Activated T-cell treated with anti-CD3 and anti-CD28 coated beads, Interleukin-2, amount 50 U/mL, for 48 hours (primary cell): ENCODE measurements at places on chromosomes 1 and 21.

GRCh38 chr21:18350216-18350615 is 53.4 kb downstream of the TMPRSS15 start:
- DNase-seq = no peak

DNA sequence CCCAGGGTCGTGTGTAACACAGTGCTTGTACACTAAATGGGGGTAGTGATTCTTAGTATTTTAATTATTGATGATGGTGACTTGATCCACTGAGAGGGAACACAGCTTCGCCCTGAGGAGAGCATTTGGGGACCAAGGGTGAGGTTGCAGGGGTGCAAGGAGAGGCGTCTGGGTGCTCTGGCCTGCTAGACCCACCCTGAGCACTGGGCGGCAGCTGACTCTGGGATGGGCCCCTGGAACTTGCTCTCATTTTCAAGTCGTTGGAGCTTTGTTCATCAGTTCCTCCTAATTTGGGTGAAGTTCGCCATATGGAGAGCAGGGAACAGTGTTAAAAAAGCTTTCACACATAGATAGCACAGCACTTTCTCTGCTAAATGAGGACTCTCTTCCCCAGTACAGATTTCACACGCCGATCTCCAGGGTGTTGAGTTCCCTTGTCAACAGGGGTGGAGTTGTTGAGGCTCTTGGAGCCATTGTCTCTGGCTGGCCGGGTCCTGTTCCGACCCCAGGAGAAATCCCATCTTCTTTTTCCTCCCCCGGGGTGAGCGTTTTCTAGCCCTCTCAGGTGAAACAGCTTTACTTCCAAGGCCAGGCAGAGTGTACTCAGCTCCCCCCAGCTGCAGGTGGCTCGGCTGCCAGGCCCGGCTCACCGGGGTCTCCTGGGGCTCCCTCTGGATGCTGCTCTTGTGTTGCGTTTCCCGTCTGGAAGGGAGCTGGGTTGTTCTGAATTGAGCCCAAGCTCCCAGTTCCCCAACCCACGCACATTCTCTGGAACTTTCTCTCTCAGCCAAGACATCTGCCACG is 367.4 kb downstream of the RPS6KC1 start:
- DNase-seq = no peak

DNA sequence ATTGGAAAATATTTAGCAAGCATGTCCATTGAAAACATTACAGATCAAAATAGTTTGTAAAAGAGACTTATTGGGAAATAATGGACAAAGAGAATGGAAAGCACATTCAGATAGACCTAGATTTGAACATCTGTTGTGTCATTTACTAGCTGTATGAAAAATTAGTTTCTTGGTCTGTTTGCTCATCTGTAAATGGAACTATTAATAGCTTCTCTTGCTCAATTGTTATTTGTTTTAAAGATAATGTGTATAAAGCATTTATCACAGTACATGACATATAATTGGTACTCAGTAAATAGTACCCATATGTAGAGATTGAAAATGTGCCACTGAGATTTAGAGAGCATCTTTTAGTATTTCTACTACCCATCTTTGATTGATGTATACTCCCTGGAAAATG is 25.9 kb downstream of the RPAP2 start:
- no peak for DNase-seq

DNA sequence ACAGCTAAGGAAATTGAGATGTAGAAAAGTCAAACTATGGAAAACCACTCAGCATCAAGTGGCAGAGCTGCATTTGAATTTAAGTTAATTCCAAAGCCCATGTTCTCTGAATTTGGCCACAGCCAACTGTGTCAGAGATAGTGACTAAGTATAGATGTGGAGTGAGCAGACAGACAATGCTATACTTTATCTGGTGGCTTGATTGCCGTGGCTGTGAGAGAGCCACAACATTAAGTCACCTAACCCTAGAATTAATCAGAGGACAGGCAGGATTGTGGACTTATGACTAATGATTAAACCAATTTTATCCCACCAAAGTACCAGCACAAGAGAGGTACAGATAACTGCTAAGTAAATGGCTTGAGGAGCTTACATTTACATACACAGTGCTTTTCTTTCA is 209.8 kb downstream of the TPR start:
- DNase-seq = no peak

GRCh38 chr1:20732588-20733359 is at the start of gene SH2D5:
SH2D5 (minus strand) TSS chr1:20732703; CDS start chr1:20728044, 4,659 bp downstream.
- peak; percentile 82 for DNase-seq

DNA sequence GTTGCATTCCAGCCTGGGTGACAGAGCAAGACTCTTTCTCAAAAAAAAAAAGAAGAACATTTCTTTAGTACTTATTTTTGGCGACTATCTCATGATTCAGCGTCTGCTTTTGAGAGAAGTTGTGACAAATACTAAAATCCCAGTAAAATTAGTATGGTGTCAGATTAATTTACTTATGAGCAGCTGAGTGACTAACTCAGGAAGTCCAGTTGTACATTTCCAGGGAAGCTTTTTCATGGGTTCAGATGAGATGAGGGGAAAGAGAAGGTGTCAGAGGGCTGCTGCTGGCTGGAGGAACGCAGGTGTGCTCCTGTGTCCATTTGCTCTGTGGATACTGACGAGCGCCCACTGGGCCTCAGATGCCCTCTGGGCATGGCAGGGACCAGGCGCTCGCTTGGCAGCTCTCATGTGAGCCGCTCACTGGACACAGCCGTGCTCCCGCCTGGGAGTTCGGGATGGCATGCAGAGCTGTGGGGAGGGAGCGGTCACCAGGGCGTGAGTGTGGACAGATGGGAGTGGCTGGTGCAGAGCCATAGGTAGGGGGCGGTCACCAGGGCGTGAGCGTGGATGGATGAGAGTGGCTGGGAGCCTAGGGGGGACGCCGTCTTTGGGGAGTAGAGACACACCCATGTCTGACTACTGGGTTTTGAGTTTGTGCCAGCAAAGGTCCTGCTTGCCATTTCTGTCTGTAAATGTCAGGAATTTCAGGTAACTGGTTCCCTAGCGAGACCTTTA is 55.0 kb downstream of the ADARB1 start:
- DNase-seq = no peak

DNA sequence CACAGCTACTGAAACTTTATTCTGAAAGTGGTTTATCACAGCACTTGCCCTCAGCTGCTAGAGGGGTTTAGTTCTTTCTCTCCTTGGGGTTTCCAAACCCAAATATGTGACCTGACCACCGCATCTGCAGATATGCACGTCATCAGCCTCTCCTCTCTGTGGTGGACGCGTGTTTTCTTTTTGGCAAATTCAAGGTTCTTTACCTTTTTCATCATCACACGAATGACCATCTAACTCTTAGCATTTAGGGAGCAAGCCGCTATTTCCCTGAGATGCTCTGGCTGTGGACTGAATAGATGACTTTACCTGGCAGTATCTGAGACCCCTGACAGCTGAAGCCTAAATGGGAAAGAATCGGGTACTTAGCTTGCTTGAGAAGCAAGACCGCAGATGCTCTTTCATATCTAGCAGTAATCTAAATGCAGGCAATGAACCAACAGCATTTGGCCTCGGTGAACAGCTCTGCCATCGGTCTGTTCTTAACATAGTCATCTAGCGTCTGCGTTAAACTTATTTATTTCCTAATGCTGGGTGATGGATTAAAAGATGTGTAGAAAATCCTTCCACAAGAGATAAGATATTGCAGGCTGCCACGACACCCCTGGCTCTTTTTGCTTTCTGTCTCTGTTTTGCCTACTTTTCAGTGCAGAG is 463.4 kb downstream of the CAMTA1 start:
- no peak for DNase-seq

DNA sequence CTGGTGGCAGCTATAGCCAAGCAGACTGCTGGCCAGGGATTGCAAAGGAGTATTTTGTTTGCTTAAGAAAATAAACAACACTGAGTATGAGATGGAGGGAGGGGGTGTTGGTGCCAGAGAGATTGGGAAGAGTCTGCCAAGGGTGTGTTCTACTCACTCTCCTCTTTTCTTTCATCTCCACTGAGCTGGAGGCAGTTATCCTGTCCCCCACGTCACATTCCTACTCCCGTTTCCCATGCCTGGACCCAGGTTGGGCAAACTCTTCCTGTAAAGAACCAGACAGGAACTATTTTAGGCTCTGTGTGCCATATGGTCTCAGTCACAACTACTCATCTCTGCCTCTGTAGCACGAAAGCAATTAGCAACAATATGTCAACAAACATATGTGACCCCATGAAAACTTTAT is 1.4 kb upstream of the IL24 start:
- no peak for DNase-seq

DNA sequence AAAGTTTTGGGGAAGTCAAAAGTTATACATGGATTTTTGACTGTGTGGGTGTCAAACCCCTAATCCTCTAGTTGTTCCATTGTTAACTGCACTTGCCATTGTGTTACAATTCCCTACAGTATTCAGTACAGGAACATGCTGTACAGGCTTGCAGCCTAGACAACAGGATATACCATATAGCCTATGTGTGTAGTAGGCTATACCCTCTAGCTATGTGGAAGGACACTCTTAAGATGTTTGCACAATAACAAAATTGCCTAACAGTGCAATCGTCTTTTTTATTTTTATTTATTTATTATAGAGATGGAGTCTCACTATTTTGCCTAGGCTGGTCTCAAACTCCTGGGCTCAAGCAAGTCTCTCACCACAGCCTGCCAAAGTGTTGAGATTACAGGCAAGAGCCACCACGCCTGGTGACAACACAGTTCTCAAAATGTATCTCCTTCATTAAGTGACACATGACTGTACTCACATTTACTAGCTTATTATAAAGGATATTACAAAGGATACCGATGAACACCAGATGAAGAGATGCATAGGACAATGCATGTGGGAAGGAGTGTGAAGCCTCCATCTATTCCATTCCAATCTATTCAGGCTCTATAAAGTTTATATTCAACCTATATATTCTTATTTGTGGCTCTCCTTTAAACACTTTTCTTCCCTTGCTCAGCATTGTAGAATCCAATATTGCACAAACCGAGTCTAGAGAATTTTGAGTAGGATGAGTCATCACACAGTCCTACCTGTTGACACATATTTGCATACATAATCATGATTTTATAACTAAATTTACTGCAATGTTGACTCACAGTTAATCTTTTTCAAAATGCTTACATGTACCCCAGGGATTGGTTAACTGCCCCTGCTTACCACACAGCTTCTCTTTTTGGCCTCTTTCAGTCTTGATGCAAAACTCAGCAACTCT is 28.4 kb upstream of the CEP350 start:
- DNase-seq = no peak

DNA sequence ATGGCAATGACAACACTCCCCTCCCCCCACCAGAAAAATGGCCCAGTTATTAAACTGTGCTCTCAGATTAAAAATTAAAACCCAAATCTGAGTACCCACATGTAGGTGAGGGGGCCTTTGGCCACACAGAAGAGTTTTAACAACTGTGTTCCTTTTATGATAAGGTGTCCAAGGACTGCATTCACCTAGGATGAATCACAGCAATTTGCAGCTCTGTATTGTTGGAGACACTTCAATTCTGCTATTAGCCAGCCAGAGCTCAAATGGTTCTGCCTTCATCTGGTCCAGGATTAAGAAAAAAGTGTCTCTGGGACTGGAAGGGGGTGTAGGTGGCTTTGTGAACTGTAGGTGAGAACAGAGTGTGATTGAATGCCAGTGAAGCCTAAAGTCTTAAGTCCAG is 43.3 kb upstream of the DIRAS3 start:
- no peak for DNase-seq

GRCh38 chr1:226108935-226109828 is 46.7 kb downstream of the H3-3A start:
- DNase-seq = no peak

GRCh38 chr1:32683397-32683796 is 19.2 kb downstream of the SYNC start:
- no peak for DNase-seq
